ENCODE measurements at places on chromosomes 1 and 21. TPM values are rescaled to one million over a fixed set of nuclear protein-coding genes. Genes with fewer than 3 reads are reported as not detected.

USP16 gene
- polyA plus RNA-seq: 29.7 TPM

FAM131C gene
- 1.6 TPM for polyA plus RNA-seq

LCE1F gene
- not detected for polyA plus RNA-seq

ITLN1 gene
- polyA plus RNA-seq: 1.7 TPM

MANEAL gene
- 7.4 TPM for polyA plus RNA-seq

RORC gene
- 1.2 TPM for polyA plus RNA-seq

RGS16 gene
- 38.5 TPM for polyA plus RNA-seq

TIE1 gene
- 10.2 TPM for polyA plus RNA-seq

DIRAS3 gene
- polyA plus RNA-seq: 1.7 TPM

TEKT2 gene
- polyA plus RNA-seq: not detected

BLACAT1 gene
- polyA plus RNA-seq: not detected

TFF3 gene
- 4.1 TPM for polyA plus RNA-seq

FCRL2 gene
- not detected for polyA plus RNA-seq

CHI3L2 gene
- polyA plus RNA-seq: 20.5 TPM

ILDR2 gene
- polyA plus RNA-seq: 0.10 TPM

CALML6 gene
- 0.62 TPM for polyA plus RNA-seq

LCE2C gene
- not detected for polyA plus RNA-seq

PROX1 gene
- polyA plus RNA-seq: 2.6 TPM

ADAMTSL4 gene
- 12.1 TPM for polyA plus RNA-seq

MTARC1 gene
- 325 TPM for polyA plus RNA-seq

CD1E gene
- polyA plus RNA-seq: 0.05 TPM

DIO1 gene
- not detected for polyA plus RNA-seq
